ENCODE measurements at places on chromosomes 13 and 19.

- DNase-seq: peak; percentile 90
These were observed 3.2 kb downstream of the CCDC194 start for GRCh38 chr19:17390665-17391370.

DNA sequence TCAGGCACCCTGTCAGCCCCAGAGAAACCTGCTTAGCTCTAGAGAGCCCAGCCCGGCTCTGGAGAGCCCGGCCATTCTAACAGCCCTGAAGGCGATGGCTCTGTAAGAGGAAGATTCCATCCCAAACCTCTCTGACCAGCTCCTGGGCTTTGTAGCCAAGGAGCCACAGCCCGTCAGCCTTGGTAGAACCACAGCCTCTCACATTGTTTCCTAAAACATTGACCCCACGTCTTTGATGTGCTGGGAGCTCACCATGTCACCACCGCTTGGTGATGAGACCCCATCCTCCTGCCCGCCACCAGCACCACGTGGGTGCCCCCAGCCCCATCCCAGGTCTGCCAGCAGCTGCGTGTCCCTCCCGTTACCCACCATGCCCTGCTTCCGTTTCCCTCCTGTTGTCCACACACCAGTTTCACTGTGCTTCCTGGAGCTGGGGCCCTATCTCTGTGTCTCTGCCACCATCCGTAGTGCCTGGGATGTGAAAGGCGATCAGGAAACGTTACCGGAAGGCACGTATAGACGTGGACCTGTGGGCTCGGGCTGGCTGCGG lies 94.2 kb upstream of the MCF2L start:
- no peak for DNase-seq

- no peak for DNase-seq
These were observed 79.4 kb downstream of the ZIC5 start for GRCh38 chr13:99892196-99892613.

GRCh38 chr13:77305266-77305665 lies 21.6 kb downstream of the MYCBP2 start:
- DNase-seq: no peak

DNA sequence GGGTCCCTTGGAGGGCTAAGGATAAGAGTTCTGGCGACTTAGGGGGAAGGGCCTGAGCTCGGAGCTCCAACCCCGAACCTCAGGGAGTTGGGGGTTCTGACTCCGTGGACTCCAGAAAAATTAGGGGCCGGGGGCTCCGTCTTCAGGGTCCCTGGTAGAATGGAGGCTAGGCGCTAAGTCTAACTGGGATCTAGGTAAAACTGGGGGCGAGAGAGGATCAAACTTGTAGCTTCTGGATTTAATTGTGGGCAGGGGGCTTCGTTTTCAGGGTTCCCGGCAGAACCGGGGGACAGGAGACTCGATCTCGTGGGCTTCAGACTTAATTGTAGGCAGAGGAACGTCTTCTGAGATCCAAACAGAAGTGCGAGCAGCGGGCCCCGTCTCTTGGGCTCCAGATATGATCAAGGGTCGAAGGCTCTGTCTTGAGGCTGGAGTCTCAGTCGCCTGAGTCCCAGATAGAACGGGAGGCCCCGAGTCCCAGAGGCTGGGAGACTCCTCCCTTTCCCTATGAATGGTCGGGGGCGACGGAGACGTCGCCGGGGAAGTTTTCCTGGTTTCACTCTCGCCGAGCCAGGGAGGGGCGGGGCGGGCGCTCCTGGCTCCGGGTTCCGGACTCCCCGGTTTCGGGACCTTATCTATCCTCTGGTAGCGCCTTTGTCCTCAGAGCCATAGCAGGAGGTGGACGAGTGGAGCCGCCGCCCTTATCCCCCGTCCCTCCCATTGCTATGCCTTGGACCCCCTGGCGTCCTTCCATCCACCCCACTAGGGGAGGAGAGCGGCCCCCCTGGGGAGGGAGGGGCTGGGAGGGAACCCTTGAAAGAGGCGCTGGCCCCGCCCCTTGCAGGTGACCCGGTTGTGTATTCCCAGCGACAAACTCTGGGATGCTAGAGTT lies 1.3 kb downstream of the NECTIN2 start:
- DNase-seq: no peak

DNA sequence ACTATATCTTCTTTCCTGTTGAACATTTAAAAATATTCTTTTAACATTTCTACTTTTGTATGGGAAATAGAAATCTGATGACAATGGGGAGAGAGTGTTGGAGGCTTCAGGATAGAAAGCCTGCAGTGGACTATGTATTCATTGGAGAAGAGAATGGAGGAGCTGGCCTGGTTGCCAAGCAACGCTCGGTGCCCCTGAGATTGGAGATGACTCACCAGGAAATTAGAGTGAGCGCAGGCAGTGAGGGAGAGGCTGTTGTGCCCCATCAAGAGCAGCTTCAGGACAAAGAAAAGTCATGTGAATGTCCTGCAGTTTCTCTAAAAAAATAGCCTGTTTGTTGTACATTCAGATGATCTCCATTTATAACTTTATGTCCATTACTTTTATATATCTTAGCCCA lies 48.7 kb upstream of the ZNF835 start:
- DNase-seq: no peak

- DNase-seq: no peak
These were observed 711 bp upstream of the MIPEP start for GRCh38 chr13:23889615-23890607.

- no peak for DNase-seq
These were observed 11.3 kb downstream of the HNRNPM start for GRCh38 chr19:8456064-8456463.

- no peak for DNase-seq
These were observed 6.8 kb downstream of the BICRA start for GRCh38 chr19:47615714-47616113.

DNA sequence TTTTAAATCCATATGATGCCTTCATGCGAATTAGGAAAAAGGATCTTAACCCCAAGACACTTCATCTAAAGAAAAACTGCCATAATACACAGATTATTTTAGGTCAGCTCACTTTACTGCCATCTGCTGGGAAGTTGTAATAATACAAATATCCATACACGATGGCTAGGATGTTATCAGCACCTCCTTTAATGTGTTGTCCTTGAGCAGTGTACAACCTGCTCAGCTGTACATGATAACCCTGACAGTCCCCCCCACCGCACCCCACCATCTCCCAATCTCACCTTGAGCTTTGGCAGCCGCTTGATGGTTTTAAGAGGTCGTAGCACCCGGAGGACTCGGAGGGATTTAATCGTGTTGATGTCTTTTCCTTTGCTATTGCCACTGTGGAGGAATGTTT lies 112.2 kb downstream of the IER2 start:
- DNase-seq: peak; percentile 65

All from activated CD4-positive, alpha-beta T cell treated with anti-CD3 and anti-CD28 coated beads, Interleukin-2, Interleukin-4, amounts not matched to agents 100 ng/mL and 50 ng/mL, durations not matched to agents 16 hours and 8 hours (primary cell).